ENCODE measurements at places on chromosomes 4 and X.

GRCh38 chrX:15437724-15438123, 53.5 kb upstream of the VEGFD start:
- no peak for DNase-seq

DNA sequence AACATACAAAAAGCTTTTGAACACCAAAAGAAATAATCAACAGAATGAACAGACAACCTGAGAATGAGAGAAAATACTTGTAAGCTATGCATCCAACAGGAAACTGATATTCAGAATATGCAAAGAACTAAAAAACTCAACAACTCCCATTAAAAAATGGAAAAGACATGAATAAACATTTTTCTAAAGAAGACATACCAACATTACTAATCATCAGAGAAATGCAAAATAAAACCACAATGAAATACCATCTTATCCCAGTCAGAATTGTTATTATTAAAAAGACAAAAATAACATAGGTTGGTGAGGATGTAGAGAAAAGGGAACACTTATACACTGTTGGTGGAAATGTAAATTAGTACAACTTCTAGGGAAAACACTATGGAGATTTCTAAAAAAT, 1161.9 kb downstream of the PCDH19 start:
- DNase-seq: no peak

DNA sequence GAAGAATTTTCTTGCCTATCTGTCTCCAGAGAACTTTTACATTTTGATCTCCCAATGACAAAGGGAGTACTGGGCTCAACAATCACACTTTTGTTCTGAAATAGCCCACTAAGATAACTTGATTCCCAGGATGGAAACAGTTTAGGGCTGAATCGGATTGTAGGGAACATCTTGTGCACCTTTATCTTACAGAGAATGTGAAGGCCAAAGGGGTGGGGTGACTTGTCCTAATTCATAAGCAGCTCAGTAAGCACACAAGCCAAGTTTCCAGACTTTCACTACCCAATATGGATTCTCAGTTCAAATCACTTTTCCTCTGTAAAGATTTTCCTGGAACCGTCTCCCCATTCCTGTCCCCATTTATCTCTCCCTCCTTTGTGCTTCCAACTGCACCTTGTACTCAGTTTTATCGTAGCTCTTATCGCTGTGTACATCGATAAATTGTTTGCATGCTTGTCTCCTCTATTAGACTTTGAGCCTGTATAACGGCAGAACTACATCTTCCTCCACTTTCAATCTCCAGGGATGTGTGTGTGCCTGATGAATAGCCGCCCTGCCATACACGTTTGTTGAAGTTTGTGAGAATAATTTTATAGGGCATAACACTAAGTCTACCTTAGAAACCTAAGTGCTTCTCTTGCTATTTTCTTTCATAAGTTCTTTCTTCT, 77.4 kb downstream of the MBNL3 start:
- no peak for DNase-seq

- DNase-seq: no peak
Observed at GRCh38 chr4:153933915-153934687, 145.2 kb upstream of the SFRP2 start.

- DNase-seq: no peak
Observed at GRCh38 chrX:56505866-56506265, 57.6 kb upstream of the UBQLN2 start.

GRCh38 chr4:154041640-154042039, 252.8 kb upstream of the SFRP2 start:
- no peak for DNase-seq

DNA sequence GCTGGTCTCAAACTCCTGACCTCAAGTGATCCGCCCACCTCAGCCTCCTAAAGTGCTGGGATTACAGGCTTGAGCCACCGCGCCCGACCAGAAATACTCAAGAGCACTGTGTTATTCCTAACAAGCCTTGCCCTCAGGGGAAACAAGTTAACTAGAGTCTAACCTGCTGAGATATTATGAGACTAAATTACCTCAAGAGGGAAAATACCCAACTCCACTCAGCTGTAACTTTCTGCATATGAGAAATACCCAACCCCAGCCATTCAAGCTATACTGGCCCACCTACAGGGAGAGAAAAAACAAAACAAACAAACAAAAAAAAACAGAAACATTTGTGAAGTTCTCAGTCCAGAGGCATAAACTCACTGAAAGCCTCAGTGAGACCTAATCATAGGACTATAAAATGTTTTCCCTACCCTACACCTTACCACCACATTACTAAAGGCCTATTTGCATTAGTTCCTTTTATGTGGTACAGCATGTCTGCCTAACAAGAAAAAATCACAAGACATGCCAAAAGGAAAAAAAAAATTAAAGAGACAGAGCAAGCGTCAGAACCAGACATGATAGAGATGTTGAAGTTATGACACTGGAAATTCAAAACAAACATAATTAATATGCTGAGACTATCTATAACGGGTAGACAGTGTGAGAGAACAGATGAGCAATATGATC, 876.0 kb downstream of the FSTL5 start:
- no peak for DNase-seq

DNA sequence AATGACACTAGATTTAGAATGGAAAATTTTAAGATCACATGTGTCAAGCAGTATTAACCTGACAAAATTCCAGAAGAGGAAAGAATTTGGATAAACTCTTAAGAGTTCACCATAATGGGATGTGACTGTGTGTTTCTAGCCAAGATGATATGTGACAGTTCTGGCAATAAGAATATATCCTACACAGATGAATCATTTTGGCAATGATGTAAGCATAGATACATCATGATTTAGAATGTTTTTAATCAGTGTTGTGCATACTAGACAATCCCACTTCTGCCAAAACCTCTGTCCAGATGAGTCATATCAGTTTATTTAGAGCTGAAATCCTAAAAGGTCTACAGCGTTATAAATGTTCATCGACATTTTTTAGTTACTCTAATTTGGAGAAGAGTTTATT, 48.8 kb downstream of the PTCHD1 start:
- no peak for DNase-seq

DNA sequence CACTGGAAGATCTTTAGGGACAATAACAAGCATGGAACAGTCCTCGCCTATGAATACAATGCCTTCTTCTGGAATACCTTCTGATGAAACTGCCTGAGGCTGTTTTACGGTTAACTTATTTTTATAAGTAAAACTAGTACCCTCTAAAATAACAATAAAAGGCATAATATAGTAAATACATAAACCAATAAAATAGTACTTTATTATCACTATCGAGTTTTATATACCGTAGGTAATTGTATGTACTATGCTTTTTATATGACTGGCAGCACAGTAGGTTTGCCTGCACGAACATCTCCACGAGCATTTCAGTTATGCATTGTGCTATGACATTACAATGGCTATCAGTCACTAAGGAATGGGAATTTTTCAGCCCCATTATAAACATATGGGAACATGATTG, 8.0 kb downstream of the GUCY1A1 start:
- no peak for DNase-seq

DNA sequence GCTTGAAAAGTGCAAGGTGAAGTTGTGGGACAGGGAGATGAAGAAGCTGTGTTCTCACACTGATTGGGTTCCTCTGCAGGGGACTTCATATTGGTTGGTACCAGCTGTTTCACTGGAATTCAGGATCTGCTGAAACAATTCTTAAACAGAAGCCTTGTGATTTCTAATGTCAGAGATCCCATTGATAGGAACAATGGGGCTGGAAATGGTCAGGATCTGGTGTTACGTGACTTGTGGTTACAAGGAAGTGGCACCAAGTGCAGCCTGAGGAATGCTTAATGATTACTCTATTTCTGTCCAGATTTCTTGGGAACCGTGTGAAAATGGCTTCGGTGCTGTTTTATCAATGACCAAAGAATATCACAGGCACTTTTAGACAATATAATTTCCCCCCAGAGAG, 68.1 kb downstream of the MOSPD2 start:
- no peak for DNase-seq

GRCh38 chr4:3010577-3010976, 47.2 kb downstream of the GRK4 start:
- DNase-seq: no peak

- peak; percentile 30 for DNase-seq
Observed at GRCh38 chrX:130097507-130098209, 12.6 kb downstream of the ELF4 start.

DNA sequence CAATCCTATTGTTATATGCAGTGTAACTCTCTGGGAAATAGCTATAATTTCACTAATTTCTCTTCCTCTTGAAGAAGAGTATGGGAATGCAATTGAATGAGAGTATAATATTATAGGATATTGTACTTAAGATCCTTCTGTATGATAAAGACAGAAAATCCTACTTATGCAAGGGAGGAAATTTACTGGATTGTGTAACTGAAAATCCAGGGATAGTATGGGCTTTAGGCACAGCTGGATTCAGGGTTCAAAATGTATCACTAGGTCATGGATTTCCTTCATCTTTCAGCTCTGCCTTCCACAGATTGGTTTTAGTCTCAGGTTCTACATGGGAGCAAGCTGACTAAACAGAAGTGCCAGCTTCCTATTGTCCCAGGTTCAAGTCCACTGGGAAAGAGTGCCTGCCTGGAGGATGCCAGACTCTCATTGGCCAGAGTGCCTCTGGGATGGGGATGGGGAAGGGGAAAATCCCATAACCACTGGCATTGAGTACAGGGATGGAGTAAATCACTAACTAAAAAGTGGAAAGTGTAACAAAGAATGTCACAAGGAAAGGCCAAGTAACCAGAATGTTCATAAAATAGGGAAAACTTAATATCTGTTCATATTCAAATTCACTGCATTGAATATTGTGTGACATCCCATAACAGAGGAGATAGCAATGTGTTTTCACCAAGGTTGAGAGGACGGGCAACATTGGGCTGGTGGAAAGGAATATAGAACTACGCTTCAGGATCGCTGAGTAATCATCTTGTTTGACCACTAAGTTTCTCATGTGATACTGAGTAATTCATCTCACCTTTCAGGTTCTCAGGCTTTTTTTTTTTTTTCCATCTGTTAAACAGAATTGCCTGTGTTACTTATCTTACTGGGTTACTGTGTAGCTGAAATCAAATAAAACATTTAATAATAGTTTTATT, 75.7 kb downstream of the ANXA3 start:
- no peak for DNase-seq

GRCh38 chr4:25031077-25031621, 403 bp upstream of the LGI2 start:
- no peak for DNase-seq

- no peak for DNase-seq
Observed at GRCh38 chr4:128715616-128716015, 93.9 kb upstream of the JADE1 start.

- DNase-seq: no peak
Observed at GRCh38 chr4:65508168-65508567, 162.1 kb downstream of the EPHA5 start.

- DNase-seq: peak; percentile 39
Observed at GRCh38 chr4:99624141-99624719, 33.4 kb downstream of the C4orf54 start.

DNA sequence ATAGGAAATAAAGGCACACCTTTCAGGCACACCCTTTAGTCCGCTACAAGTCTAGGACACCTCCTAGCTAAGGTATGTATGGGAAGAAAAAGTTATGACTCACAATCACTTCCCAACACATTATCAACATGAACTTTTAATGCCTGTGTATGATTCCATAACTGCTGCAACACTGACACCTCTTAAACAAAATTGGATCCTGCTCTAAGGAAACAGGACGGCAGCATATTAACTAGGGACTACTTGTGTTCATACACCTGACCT, 2.4 kb upstream of the PPP3CA start:
- DNase-seq: no peak

DNA sequence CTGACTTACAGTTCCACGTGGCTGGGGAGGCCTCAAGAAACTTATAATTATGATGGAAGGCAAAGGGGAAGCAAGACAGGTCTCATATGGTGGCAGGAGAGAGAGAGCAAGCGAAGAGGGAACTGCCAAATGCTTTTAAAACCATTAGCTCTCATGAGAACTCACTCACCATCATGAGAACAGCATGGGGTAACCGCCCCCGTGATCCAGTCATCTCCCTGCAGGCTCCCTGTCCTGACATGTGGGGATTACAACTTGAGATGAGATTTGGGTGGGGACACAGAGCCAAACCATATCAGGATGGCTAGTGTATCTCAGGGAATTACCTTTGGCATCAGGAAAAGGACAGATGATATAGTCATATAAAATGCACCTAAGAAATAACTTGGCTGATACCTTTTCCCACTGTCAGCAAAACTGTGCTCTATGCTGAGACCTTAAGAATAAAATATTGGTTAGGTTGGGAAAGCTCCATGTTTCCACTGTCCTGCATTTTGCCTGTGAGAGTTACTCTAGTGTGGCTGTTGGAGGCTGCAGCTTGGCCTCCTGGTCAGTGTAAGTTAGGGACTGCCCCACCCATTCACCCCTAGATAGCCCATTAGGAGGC, 110.3 kb downstream of the UCHL1 start:
- no peak for DNase-seq

- DNase-seq: no peak
Observed at GRCh38 chr4:112514647-112515197, 1.3 kb downstream of the NEUROG2 start.

- DNase-seq: no peak
Observed at GRCh38 chrX:100648458-100649417, 4.7 kb downstream of the SRPX2 start.

GRCh38 chr4:76784237-76784636, 113.7 kb downstream of the SOWAHB start:
- no peak for DNase-seq

DNA sequence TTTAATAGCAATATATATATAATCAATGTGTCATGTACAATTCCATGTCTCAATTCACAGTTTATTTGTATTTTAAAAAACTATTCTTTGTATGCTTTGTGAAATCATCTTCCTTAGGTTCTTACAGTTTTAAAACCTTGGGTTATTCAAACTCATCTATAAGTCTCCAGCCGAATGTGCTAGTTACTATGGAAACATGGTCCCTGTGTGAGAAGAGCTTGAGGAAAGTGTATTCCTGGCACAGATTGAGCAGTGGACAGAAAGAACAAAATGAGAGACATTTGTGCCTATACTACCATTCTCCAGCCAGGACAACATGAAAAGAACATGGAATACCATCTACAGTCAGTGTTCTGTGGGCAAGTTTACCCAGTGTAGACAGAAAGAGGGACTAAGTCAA, 103.4 kb downstream of the EFHC2 start:
- no peak for DNase-seq

GRCh38 chrX:71184803-71185495, 38.1 kb upstream of the GJB1 start:
- DNase-seq: no peak

- DNase-seq: no peak
Observed at GRCh38 chr4:137656661-137657060, 124.4 kb upstream of the PCDH18 start.

- no peak for DNase-seq
Observed at GRCh38 chr4:148312956-148313490, 129.2 kb downstream of the NR3C2 start.

- DNase-seq: no peak
Observed at GRCh38 chr4:5036239-5036638, 15.0 kb upstream of the STK32B start.

GRCh38 chrX:39809331-39809730, 288.4 kb downstream of the BCOR start:
- DNase-seq: no peak

GRCh38 chr4:66331761-66332160, 661.5 kb upstream of the EPHA5 start:
- DNase-seq: no peak

Data from T-helper 2 cell (primary cell).